ENCODE measurements at places on chromosomes 4 and X.

DNA sequence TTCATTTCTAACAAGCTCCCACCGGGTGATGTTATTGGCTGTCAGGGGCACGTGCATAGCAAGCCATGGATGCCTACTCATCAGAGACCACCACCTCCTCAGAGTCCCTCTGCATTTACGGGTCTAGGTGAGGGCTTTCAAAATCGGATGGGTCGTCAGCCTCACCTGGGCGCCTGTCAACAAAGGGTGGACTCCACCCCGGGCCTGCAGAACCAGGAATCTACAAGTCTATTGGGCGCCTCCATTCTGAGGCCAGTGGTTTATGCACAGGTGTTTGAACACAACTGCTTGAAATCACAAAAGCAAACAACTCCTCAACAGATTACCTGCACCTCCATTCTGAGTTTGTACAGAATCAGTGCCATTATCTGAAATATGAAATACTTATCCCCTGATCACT, 318.9 kb downstream of the PTTG2 start:
- DNase-seq, result no peak

- no peak for DNase-seq
Measured at GRCh38 chrX:47208108-47208507, 10.4 kb upstream of the CDK16 start.

- DNase-seq, result no peak
Measured at GRCh38 chr4:93334003-93334402, 494.6 kb upstream of the ATOH1 start.

DNA sequence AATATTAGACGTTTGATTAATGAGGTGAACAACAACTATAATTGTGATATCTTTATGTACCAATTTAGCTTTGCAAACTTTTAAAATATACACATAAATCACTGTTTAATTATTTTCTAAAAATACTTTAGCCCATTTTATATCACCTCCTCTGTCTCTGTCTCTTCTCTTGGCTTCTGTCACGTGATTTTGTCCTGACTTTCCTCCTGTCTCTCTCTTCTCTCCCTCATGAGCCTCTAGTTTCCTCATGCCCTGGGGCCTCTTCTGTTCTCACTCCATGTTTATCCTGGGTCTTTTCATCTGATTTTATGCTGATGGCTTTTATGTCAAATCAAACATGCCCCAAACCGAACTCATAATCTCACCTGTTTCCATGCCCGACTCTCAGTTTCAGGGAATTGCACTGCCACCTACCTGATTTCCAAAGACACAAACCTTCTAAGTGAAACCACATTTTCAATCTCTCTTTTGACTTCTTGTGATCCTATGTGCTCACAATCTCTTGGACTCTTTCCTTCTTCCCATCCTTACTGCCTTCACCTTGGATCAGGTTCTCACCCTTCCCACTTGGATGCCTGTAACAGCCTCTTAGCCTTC, 303.0 kb upstream of the GALNT7 start:
- DNase-seq, result no peak

DNA sequence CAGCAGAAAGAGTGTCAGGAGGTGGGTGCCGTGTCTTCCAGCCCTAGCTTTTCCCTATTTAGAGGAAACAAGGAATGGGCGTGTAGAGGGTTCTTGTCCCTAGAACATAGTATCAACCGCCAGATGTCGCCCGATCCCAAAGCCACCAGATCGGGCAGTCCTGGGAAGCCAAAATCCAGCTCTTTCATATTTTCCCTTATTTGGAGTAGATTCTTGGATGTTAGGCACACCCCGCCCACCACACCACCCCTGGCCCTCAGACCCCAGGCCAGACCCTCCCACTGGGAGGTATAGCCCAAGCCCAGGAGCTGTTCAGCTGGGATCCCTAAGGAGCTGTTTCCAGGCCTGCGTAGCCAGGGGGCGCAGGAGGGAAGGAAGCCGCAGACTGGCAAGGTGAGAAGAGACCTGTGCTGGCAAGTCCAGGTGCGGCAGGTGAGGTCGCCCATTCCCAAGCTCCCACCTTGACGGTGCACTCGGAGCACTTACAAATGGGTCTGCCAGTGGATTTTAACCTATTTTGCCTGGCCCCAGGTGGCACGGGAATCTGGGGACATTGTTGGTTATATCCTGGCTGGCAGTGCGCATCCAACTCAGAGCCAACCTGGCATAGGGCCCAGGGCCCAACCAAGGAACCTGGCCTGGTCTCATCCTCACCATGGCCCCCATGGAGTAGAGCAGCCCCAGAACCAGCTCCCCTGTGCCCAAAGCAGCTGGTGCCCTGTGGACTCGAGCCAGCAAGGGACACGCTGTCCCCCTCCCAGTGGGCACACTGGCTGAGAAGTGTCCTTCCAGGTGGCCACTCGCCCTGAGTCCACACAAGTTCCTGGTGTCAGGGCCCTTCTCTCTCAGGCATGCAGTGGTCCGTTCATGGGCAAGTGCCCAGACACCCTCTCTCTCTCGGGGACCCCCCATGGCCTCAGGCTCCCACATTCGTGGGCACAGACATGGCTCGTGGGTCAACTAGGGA, 811 bp downstream of the FLNA start:
- no peak for DNase-seq

GRCh38 chrX:19560611-19561010, 45.3 kb upstream of the MAP3K15 start:
- no peak for DNase-seq

DNA sequence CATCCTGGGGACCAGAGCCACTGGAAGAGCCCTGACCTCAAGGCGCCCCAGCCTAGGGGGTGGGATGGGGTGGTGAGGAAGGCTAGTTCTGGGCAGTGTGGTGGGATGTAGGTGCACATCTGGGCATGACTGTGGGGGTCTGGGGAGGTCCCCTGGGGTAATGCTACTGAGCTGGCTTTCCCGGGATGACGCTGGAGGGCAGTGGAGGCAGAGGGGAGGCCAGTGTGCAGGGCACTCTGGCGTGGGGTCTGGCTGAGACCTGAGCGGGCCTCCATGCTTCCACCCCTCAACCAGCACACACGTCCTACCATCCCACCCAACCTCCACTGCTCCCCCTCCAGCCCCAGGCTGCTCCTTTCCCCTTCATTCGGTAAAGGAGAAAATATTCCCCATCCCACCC, 4.8 kb upstream of the SH3BP2 start:
- no peak for DNase-seq

DNA sequence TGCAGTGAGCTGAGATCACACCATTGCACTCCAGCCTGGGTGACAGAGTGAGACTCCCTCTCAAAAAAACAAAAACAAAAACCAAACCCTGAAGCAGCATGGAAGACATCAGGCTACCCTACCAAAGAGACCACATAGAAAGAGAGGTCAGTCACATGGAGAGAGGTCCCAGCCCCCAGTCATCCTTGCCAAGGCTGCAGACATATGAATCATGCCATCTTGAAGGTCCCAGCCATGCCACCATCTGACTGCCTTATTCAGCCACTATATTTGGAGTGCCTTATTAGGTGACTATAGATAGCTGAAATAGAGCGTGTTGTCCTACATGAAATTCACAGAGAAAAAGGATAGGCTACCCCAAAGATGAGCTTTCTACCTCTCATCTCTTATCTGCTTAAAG, 48.2 kb downstream of the SPINK2 start:
- DNase-seq, result no peak

GRCh38 chrX:72351606-72352334, 46.1 kb upstream of the CITED1 start:
- DNase-seq, result no peak

GRCh38 chrX:17098516-17099247, 152.2 kb downstream of the REPS2 start:
- no peak for DNase-seq

- no peak for DNase-seq
Measured at GRCh38 chr4:52982255-52982945, 120.3 kb downstream of the RASL11B start.

DNA sequence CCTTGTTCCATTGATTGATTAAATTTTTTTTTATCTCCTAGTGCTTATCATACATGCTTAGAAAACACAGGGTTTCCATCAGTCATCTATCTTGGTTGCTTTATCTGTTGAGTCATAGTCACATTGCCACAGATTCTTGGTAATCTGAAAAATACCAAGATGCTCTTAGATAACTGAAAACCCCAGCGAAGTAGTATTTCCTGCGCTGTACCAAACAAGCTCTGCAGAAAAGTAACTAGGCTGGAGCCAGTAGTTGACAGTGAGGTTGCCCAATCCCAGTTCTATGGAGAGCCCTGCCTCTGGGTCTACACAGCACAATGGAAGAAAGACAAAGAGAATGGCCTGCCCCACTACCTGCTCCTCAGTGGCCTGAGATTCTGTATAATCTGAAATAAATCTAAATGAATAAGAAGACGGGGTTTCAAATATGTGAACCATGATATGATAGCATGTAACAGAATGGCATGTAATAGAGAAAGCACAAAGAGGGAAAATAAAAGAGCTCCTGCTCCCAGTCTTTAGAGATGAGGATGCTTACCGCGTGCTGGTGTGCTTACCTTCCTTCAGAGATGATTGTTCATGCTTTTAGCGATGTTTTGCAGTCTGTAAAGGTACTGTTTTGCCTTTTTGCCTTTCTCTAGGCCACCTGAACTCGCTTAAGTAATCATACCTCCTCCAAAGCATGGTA, 55.3 kb upstream of the RAPGEF2 start:
- no peak for DNase-seq

GRCh38 chrX:49175435-49176274, 4.0 kb downstream of the PLP2 start:
- no peak for DNase-seq

- DNase-seq, result no peak
Measured at GRCh38 chr4:14916554-14917297, 85.6 kb upstream of the CPEB2 start.

DNA sequence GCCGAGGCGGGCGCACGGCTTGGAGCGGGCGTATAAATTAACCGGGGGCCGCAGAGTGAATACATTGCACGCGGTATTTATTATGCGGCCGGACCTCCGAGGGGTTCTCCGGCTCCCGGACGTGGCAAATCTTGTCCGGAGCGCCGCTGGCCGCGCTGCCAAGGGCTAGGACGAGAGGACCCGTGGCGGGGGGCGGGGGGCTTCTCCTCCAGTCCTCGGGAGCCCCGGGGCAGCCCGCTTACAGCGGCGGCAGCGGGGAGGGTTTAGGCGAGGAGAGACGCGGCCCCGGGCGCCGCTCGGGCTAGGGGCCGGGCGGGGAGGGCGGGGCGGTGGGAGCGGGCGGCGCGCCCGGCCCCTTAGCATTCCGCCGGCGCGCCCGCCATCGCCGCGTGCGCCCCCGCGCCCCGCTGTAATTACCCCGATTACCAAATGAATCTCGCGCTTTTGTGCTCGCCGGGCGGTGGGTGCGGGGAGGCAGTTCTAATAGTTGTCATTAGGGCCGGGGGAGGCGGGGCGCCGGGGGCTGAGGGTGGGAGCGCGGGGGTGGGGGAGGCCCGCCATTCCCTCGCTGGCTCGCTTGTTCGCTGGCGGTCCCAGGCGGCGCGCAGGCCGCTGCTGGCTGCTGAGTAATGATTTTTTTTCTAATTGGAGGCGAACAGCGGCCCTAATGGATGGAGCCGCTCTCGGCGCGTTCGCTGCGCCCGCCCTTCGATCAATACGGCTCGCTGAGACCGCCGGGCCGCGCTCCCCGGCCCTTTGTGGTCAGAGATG, 276.6 kb downstream of the BCOR start:
- DNase-seq, result no peak

- no peak for DNase-seq
Measured at GRCh38 chr4:152296386-152296785, 239.5 kb downstream of the FBXW7 start.

DNA sequence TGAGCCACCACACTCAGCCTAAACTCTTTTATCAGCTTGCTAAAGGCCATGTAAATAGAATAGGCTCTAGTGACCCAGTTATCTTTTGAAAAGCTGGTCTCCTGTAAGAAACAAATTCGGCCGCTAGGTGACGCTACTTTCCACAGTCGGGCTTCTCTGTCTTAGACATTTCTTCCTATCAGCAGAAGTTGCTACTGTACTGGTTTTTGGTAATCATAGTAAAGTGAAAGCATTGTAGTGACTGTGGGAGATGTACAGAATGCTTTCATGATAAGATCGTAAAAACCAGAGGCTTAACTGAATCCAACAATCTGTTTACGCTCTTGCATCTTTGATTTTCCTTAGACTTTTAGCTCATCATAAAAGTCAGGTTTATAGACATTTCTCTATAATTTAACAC, 82.6 kb downstream of the GK start:
- DNase-seq, result peak; percentile 84

- no peak for DNase-seq
Measured at GRCh38 chr4:21226637-21227538, 526.6 kb downstream of the PACRGL start.

DNA sequence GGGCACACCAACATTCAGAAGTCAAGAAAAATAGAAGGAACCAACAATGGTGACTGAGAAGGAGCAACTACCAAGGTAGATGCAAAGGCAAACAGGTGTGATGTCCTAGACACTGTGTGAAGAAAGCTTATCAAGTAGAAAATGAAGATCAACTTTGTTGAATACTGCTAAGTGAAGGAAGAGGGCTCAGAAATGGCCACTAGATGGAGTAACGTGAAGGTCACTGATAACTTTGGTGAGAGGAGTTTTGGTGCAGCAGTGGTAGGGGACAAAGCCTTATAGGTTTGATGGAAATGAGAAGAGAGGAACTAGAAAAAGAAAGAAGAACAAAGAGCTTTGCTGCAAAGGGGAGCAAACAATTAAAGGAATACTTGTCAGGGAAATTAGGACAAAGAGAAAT, 23.5 kb downstream of the OTC start:
- no peak for DNase-seq
